ENCODE measurements at places on chromosomes 11 and 22. TPM values are rescaled to one million over a fixed set of nuclear protein-coding genes. Genes with fewer than 3 reads are reported as not detected.

TIGD3 gene
- polyA plus RNA-seq: 0.95 TPM

ABTB2 gene
- polyA plus RNA-seq: 7.6 TPM

PRRG4 gene
- polyA plus RNA-seq: 6.4 TPM

KIRREL3 gene
- polyA plus RNA-seq: 0.22 TPM

DNA sequence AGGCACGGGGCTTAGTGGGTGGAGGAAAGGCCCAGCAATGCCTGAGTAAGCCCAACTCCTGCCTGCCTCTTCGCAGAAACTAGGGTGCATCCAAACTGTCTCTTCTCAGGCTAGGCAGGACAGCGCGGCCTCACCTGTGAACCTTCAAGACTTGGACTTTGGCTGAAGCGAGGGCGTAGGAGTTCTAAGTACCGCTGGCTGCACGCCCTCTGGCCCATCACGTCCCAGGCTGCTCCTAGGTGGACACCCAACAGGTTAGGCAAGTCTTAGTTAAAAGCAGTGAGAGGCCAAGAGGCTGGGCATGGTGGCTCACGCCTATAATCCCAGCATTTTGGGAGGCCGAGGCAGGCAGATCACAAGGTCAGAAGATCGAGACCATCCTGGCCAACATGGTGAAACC, 1.8 kb upstream of the DDB2 start:
- H3K4me1 ChIP-seq: peaks cover 4% of the 10 kb centered on the region
- no peaks in the 10 kb centered on the region for H3K27me3 ChIP-seq
- no peak for DNase-seq
- H3K36me3 ChIP-seq: no peaks in the 10 kb centered on the region
- H3K4me3 ChIP-seq: no peak overlapping the region

RFPL2 gene
- polyA plus RNA-seq: not detected

DNA sequence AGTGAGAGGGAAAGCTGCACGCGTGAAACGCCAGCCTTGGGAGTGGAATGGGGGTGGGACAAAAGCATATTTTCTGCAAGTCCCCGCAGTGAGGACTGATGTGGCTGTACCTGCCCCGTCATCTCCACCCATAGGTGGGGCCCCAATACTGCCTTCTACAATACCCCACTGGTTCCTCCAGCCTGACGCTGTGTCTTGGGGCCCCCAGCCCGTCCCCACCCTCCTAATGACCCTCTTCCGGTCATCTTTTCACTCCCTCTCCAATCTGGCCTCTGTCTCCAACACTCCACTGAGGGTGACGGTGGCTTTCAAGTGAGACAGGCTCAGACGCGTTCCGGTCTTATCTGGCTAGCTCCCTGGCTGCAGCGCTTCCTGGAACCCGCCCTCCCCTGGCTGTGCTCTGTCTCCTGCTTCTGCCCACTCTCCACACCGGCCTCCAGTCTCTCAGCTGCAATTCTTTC, 104.2 kb downstream of the MICAL3 start:
- H3K4me3 ChIP-seq: no peak overlapping the region
- peak; percentile 51 for DNase-seq
- no peaks in the 10 kb centered on the region for H3K36me3 ChIP-seq

DNA sequence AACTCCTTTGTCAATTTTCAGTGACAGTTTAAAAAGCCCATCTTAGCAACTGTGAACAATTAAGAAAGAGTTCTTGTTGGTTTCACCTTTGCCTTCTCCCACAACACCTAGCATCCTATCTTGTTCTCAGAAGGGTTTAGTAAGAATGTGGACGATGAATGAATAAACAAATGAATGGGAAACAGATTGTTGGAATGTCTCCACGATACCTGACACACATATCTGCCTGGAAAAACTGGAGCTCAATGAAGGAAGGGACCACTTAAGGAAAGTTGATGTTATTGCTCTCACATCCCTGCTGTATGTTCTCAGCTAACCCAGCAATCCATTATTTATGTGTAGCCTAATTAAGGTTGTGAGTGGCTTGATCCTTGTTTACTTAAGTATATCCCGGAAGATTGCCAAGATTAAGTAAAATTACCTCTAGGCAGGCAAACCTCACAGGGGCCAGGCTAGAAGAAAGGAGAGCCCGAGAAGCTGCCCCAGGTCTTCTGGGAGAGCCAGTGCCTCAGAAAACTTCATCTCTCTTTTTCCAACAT, 286.4 kb downstream of the NXPE2 start:
- no peak for DNase-seq
- no peaks in the 10 kb centered on the region for H3K36me3 ChIP-seq
- H3K4me1 ChIP-seq: no peaks in the 10 kb centered on the region

SEC14L2 gene
- polyA plus RNA-seq: 17.3 TPM

DNA sequence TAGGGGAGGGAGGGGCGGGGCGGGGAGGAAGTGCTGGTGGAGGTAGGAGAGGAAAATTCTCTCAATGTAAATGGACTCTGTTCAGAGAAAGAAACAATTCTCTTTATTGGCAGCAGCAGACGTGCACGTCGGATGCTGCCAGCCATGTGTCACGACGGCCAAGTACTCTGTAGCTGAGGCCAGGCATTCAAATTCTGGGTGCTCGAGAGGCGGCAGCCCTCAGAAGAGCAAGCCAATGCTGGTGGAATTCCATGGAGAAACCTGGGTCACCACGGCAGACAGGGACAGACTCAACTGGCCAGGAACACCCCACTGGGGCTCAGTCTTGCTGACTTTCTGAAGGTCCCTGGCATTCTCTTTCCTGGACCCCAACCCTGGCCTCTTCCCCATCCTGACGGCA, 90.8 kb downstream of the ABTB2 start:
- H3K4me3 ChIP-seq: no peak overlapping the region
- no peak overlapping the region for H3K27ac ChIP-seq
- no peak for DNase-seq

DNA sequence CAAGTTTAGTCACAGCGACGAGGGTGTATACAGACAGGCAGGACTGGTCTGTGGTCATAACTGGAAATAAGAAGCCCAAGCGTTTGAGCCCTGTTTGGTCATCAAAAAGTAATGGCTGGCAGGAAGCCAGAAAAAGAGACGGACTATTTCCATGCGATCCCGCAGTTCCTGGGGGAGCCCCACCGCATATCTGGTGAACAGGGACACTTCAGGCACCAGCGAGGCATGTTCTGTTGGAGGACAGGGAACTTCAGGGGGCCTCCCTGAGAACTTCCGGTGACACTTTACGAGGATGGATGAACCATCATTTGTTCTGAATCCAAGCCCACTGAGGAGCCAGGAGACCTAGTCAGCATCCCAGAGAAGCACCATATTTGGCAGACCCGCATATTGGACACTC, 29.7 kb upstream of the TRIM29 start:
- H3K4me1 ChIP-seq: no peaks in the 10 kb centered on the region
- peak; percentile 65 for DNase-seq
- H3K27ac ChIP-seq: no peak overlapping the region
- H3K36me3 ChIP-seq: no peaks in the 10 kb centered on the region
- H3K27me3 ChIP-seq: no peaks in the 10 kb centered on the region
- no peak overlapping the region for H3K4me3 ChIP-seq

FJX1 gene
- polyA plus RNA-seq: 4.2 TPM

GRCh38 chr11:79742176-79742575, 301.3 kb upstream of the TENM4 start:
- H3K4me1 ChIP-seq: no peaks in the 10 kb centered on the region
- H3K36me3 ChIP-seq: no peaks in the 10 kb centered on the region
- peak; percentile 22 for DNase-seq

DNA sequence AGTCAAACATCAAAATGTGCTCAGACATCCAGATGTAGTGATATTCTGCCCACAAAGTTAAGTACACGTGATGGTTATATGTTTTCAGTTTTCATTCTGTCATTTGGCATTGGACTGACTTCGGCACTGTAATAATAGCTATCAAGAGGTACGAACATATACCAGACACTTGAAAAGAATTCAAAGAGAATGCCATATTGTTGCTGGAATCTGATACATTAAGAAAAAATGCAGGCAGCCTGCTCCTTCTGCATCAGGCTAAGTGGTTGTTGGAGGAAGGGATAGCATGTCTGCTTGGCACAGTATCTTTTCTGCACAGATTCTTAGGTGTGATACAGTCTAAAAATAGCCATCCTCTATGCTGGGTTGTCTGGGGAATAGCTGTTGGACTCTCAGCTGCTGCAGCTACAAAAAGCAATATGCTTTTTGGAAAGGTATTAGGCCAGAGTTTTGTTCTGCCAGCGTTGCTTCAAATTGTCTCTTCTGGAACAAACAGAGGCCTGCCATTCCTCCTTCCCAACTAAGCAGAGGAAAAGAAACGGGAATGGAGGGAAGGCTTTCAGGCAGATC, 892.6 kb downstream of the TBC1D22A start:
- H3K4me1 ChIP-seq: no peaks in the 10 kb centered on the region
- H3K27ac ChIP-seq: no peak overlapping the region
- no peaks in the 10 kb centered on the region for H3K36me3 ChIP-seq

SOX6 gene
- 5.0 TPM for polyA plus RNA-seq

DNA sequence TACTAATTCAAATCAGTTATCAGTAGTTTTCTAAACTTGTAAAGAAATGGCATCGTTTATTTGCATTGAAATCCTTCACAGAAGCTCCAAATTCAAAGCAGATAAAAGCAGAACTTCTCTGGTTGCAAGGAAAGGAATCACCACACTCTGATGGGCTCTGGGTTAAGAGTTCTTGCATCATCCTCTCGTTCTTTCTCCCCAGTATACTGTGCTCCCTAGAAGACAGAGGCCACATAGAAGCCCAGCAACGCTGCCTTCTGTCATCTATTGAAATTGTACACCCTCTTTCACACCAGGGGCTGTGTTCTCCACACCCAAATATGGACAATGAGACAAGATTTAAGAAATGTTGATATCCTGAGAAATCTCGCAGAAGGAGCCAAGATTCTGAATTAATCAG, 29.3 kb downstream of the FAT3 start:
- H3K27ac ChIP-seq: no peak overlapping the region
- H3K27me3 ChIP-seq: no peaks in the 10 kb centered on the region
- no peaks in the 10 kb centered on the region for H3K36me3 ChIP-seq
- no peak overlapping the region for H3K4me3 ChIP-seq
- no peak for DNase-seq

GRCh38 chr22:26479792-26480610, 3.6 kb downstream of the HPS4 start:
- H3K27ac ChIP-seq: no peak overlapping the region
- peaks cover 9% of the 10 kb centered on the region for H3K4me1 ChIP-seq
- H3K36me3 ChIP-seq: peaks cover 21% of the 10 kb centered on the region
- no peaks in the 10 kb centered on the region for H3K27me3 ChIP-seq
- H3K4me3 ChIP-seq: peak overlapping the region; percentile 46

- H3K27ac ChIP-seq: no peak overlapping the region
- no peaks in the 10 kb centered on the region for H3K4me1 ChIP-seq
- H3K4me3 ChIP-seq: no peak overlapping the region
Observed at GRCh38 chr11:10476927-10477689, 22.0 kb downstream of the AMPD3 start.

DNA sequence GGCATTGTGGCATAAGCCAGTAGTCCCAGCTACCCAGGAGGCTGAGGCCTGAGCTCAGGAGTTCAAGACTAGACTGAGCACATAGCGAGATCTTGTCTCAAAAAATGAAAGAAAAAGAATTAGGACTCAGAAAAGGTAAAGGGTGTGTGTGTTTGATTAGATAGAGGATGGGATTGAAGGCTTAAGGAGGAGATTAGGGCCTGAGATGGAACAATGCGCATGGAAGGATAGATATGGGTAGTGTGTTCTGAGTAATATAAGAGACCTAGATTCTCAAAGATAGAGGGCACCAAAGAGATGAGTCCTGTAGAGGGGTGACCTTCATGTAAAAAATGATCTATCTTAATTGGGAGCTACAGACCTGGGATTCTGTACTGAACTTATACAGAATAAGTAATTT, 17.3 kb upstream of the RAB30 start:
- no peak for DNase-seq
- no peaks in the 10 kb centered on the region for H3K27me3 ChIP-seq
- no peaks in the 10 kb centered on the region for H3K36me3 ChIP-seq
- H3K4me3 ChIP-seq: no peak overlapping the region
- no peaks in the 10 kb centered on the region for H3K4me1 ChIP-seq

DNA sequence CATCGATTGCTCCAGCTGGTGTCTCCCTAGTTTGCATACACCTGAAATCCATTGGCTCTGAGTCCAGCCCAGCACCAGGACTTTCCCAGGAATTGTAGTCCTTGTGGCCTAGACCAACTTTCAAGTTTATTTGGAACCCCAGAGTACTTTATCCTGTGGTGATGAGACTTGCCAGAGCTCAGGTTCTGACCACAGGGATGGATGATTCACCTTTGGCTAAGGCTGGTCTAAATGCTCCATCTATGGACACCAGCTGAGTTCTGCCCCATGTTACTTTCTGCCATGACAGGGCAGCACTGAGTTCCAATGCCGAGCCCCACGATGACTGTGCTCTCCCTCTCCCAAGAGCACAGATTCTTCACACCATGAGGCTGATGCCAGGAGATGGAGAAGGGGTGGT, 17.3 kb upstream of the INSC start:
- no peaks in the 10 kb centered on the region for H3K27me3 ChIP-seq
- no peaks in the 10 kb centered on the region for H3K36me3 ChIP-seq
- H3K4me1 ChIP-seq: no peaks in the 10 kb centered on the region
- H3K4me3 ChIP-seq: no peak overlapping the region
- H3K27ac ChIP-seq: no peak overlapping the region

TSPAN32 gene
- polyA plus RNA-seq: 0.75 TPM

DNA sequence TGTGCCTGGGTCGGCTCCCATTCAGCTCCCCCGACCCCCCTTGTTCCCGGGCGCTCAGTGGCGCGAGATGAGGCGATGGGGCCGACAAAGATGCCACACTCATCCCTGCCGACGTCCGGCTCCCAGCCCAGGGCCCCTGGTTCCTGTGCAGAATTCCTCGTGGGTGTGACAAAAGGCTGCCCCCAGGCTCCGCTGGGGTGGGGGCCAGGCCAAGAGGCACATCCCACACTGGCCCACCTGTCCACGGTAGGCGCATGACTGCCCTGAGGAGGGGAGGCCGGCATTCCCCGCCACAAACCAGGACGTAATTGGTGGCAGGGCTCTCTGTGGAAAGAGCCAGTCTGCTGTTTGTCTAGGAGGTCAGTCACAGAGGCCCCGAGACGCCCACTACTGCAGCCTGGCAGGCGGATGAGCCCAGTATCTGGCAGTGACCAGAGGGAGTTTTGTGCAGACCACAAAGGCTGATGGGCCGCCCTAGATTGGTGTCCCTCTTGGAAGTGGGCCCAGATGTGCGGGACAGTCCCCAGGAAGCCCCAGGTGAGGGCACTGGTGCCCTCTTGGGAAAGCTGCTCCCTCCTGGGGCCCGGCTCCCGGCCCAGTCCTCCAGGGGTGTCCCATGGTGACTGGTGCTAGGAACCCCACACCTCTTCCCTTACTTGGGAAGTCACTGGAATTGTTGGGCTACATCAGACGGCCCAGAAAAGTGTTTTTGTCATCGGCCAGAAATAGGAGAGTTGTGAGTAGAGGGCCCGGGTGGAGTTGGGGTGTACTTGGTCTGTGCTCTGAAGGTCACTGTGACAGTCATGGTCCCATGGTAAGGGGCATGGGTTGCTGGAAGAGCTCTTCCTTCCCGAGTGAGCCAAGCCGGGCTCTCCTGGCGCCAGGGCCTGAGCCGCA, 5.8 kb downstream of the CCND1 start:
- no peak overlapping the region for H3K27ac ChIP-seq
- H3K36me3 ChIP-seq: no peaks in the 10 kb centered on the region
- H3K27me3 ChIP-seq: no peaks in the 10 kb centered on the region
- H3K4me3 ChIP-seq: no peak overlapping the region
- H3K4me1 ChIP-seq: no peaks in the 10 kb centered on the region
- DNase-seq: no peak

TMPRSS6 gene
- polyA plus RNA-seq: not detected

GRCh38 chr11:10441652-10442503, 13.2 kb upstream of the AMPD3 start:
- no peak overlapping the region for H3K27ac ChIP-seq
- no peaks in the 10 kb centered on the region for H3K36me3 ChIP-seq

RAPSN gene
- polyA plus RNA-seq: 0.28 TPM

All from kidney (tissue), 22 donors.